ENCODE measurements at places on chromosomes 2 and 18.

- DNase-seq = no peak
Measured at GRCh38 chr2:28663359-28663758, 88.3 kb upstream of the PPP1CB start.

DNA sequence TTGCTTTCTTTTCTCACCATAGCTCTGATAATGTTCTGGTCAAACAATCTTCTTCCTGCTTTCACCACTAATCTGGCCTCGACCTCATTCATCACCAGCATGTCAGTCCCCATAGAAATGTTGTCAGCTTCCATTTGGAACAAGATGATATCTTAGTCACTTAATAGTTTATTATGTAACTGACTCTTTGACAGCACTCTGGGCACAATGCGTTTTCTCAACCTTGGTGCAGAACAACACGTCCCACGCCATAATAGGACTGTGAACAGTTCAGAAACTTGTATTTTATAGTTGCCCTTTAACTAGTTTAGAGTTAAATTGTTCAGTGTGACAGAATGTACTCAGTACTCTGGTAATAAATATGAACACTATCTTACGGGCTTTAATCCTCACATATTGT, 106.0 kb downstream of the MC4R start:
- no peak for DNase-seq

- DNase-seq = no peak
Measured at GRCh38 chr18:27976806-27977408, 200.0 kb downstream of the CDH2 start.

- DNase-seq = no peak
Measured at GRCh38 chr2:176768185-176768584, 444.4 kb upstream of the HNRNPA3 start.

GRCh38 chr18:8705961-8706790, 820 bp downstream of the MTCL1 start:
- DNase-seq = no peak

DNA sequence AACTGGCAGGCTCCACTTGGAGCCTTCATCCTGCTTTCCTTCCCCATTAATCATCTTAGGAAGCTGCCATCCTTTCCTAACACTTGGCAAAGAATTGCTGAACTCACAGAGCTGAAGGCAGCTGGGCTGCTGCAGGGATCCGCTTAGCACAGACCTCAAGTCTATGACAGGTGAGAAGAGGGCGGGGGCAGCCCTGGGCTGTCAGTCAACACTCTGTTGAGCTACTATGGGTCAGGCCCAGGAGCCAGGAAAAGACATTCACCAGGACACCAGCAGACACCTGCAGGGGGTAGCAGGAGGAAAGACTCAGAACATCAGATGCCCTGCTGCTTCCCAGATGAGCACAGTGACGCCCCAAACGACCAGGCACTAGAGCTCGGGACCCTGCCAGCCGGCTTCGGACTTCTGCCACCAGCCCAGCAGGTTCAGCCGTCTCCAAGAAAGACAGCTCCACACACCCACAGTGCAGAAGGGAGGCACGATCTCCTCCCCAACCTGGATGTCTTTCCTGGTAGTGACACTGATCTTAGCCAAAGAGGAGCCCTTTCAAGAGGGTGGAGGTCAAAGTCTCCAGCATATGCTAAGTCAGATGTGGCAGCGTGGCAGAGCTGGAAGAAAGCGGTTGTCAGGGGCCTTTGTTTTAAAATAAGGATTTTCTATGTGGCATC, 55.2 kb downstream of the SNORC start:
- no peak for DNase-seq

GRCh38 chr2:210429403-210430137, 47.0 kb downstream of the LANCL1 start:
- no peak for DNase-seq

Data from ascending aorta (tissue), 2 donors.